ENCODE measurements at places on chromosomes 2 and 18. TPM values are rescaled to one million over a fixed set of nuclear protein-coding genes. Genes with fewer than 3 reads are reported as not detected.

Gene C2orf92
- 16.9 TPM for total RNA-seq

Gene CYP27A1
- not detected for total RNA-seq

DNA sequence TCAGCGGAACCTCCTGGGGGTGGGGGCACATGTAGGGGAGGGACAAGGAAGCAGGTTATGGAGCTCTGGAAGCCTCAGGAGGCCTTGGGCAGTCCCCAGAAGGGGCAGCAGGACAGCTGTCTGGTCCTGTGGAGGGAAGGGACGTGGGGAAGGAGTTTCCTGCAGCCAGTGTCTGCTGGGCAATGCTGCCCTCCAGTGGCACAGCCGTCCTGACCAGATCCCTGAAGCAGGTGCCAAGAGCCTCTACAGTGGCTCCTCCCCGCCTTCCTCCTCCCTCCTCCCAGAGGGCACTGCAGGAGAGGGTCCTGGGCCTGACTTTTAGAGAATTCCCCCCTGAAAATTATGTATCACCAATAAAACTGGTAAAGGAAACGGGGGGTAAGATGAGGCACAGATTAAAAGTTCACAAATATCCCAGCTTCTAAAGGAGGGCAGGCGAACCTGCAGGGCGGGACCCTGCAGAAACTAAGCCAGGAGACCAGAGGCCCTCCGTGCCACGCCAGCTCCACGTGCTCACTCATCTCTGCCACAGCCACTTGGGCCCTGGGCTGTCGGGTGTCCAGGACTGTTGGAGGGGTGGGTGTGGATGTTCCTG is 258.5 kb downstream of the TWIST2 start:
- no peaks in the 10 kb centered on the region for H3K4me1 ChIP-seq
- no peaks in the 10 kb centered on the region for H3K27me3 ChIP-seq
- H3K4me3 ChIP-seq = no peak overlapping the region
- no peak for DNase-seq
- H3K36me3 ChIP-seq = peaks cover 20% of the 10 kb centered on the region
- H3K27ac ChIP-seq = no peak overlapping the region

Gene FOXD4L1
- total RNA-seq = 0.17 TPM

Gene DSC3
- not detected for total RNA-seq

DNA sequence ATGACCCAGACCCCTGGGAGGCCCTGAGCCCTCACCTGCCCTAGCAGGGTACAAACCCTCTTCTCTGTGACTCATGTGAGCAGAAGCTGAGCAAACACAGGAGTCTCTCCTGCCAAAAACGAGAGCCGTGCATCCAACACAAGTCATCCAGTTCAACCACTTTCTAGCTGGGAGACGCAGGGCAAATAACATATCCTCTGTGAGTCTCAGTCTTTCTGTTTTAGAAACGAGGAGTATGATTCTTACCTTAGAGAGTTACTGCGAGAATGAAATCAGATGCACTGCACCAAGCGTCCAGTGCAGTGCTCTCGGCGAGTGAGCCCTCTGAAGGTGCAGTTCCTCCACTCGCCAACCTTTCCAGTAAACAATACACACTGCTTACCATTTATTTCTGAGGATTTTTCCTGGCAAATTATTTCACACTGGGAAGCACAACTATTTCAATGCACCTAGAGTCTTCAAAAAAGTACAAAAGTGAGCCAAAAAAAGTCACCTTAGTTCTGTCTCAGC is 331.8 kb upstream of the MYT1L start:
- DNase-seq = no peak
- no peaks in the 10 kb centered on the region for H3K36me3 ChIP-seq
- H3K27ac ChIP-seq = no peak overlapping the region

Gene DSG1
- not detected for total RNA-seq

- no peaks in the 10 kb centered on the region for H3K4me1 ChIP-seq
- no peak for DNase-seq
- H3K4me3 ChIP-seq = no peak overlapping the region
- no peaks in the 10 kb centered on the region for H3K36me3 ChIP-seq
- no peak overlapping the region for H3K27ac ChIP-seq
Measured at GRCh38 chr2:1907849-1908533, 163.7 kb upstream of the PXDN start.

DNA sequence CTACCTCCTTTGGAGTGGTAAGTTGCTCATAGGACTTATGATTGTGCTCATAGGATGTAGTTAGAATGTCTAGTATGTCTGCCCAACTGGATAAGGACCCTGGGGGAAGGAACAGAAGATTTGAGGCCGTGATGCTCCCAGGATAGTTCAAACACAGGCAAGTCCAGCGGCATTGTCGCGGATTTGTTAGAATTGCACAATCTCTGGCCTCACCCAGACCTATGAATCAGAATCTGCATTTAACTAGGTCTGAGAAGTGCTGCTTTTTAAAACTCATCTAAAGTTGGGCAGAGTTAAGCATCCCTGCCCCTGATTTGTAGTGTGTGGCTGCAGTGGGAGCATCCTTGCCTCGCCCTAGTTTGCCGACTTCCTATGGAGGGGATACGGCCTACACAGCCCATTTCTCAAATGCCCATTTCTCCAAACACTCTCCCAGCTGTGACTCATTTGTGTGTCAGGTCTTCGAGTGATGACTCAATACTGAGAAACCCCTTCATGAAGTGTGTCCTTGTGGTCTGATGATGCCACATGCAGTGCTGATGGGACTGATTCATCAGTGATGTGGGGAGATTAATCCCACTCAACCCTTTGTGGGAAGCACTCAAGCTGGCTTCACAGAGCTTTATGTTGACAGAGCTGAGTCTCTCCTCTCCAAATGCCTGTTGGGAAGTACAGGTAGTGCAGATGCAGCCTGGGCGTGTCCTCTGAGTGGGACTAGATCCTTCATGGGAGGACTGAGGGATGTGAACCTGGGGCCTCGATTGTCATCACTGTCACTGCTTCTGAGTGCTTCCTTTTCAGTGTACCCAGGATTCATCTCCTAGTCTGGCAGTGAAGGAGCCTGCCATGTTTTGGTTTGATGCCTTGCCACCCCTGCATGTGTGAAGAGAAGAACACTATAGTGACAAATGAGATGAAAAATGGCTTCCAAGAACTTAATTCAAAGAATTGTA is 18.7 kb downstream of the SMIM21 start:
- DNase-seq = peak; percentile 59
- no peaks in the 10 kb centered on the region for H3K36me3 ChIP-seq
- H3K27ac ChIP-seq = peak overlapping the region; percentile 3
- H3K27me3 ChIP-seq = peaks cover 12% of the 10 kb centered on the region
- peaks cover 7% of the 10 kb centered on the region for H3K4me1 ChIP-seq

DNA sequence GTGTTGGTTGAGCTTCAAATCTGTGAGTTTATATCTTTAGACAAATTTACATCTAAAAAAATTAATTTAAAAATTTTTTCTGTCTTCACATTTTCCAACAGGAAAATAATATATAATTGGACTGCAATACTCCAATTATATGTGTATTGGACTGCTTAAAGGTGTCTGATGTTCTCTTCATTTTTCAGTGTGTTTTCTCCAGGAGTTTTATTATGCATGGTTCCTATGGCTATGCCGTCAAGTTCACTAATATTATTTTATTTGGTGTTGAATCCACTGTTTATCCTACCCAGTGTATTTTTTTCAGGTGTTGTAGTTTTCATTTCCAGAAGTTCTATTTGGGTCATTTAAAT is 62.1 kb upstream of the CTLA4 start:
- H3K36me3 ChIP-seq = peaks cover 14% of the 10 kb centered on the region
- no peak overlapping the region for H3K4me3 ChIP-seq
- no peak for DNase-seq
- no peaks in the 10 kb centered on the region for H3K27me3 ChIP-seq

DNA sequence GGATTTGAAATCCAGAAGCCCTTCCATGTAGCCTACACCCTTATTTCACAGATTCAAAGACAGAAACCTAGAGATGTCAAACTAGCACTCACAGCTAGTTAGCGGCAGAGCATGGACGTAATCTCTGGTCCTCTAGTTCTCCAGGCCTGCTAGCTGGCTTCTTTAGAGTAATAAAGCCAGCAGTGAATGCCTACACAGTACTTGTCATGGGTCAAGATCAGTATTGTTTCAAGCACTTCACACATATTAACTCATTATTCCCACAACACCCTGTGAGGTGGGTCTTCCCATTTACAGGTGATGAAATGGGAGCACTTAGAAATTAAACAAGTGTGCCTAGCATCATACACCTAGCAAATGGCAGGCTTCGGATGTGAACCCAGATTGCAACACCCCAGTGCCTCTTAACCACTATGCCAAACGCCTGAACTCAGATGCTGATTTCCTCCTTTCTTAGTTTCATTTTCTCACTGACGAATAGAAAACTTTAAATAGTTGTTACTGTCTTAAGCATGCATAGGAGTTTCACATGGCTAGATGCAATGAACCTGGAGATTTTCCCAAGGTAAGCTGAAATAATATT is 14.5 kb upstream of the ZBTB14 start:
- H3K36me3 ChIP-seq = no peaks in the 10 kb centered on the region
- H3K27me3 ChIP-seq = peaks cover 1% of the 10 kb centered on the region
- H3K4me3 ChIP-seq = peak overlapping the region; percentile 69
- peak overlapping the region; percentile 6 for H3K27ac ChIP-seq
- H3K4me1 ChIP-seq = peaks cover 12% of the 10 kb centered on the region

DNA sequence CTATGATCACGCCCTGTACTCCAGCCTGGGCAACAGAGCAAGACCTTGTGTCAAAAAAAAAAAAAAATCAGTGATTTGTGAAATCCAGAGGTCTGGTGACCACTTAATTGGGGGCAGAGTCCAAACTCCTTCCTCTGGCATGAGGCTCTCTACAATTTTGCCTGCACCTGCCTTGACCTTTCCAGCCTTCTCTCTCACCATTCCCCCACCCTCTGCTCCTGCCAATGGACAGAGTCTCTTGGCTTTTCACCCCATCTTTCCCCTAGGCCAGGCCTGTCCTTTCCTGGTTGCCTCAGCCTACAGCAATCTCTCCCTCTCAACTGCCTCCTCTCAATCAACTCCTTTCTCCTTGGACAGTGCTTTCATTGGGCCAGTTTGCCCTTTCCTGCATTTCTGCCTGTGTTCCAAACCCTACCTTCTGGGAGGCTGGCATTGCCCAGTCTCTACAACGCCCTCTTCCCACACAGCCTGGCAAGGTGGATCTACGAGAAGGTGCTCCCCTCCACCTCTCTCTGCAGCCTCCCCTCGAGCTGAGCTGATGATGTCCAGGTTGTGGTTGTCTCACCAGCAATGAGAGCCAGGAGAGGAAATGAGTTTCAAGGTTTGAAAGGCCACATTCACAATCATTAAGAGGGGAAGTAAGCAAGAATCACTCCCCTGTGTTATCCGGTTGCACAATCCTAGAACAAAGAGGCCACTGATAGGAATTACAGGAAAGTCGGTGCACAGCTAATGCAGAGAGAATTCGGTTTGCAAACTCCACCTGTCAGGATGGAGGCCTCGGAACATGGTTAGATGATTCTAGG is 39.5 kb upstream of the NPAS2 start:
- H3K36me3 ChIP-seq = no peaks in the 10 kb centered on the region
- no peak overlapping the region for H3K27ac ChIP-seq
- no peaks in the 10 kb centered on the region for H3K4me1 ChIP-seq
- DNase-seq = no peak

GRCh38 chr2:11228692-11229091 is 73.4 kb downstream of the SLC66A3 start:
- DNase-seq = no peak
- H3K27ac ChIP-seq = no peak overlapping the region
- H3K4me3 ChIP-seq = no peak overlapping the region
- H3K27me3 ChIP-seq = no peaks in the 10 kb centered on the region
- peaks cover 8% of the 10 kb centered on the region for H3K36me3 ChIP-seq

Gene APCDD1
- not detected for total RNA-seq

- no peak overlapping the region for H3K27ac ChIP-seq
- peaks cover 8% of the 10 kb centered on the region for H3K27me3 ChIP-seq
- no peak overlapping the region for H3K4me3 ChIP-seq
Measured at GRCh38 chr2:106233350-106233706, 39.2 kb upstream of the UXS1 start.

GRCh38 chr2:234963773-234964615 is 12.2 kb downstream of the SH3BP4 start:
- no peak overlapping the region for H3K4me3 ChIP-seq
- no peak for DNase-seq
- no peaks in the 10 kb centered on the region for H3K27me3 ChIP-seq
- H3K36me3 ChIP-seq = no peaks in the 10 kb centered on the region
- H3K27ac ChIP-seq = no peak overlapping the region
- no peaks in the 10 kb centered on the region for H3K4me1 ChIP-seq

DNA sequence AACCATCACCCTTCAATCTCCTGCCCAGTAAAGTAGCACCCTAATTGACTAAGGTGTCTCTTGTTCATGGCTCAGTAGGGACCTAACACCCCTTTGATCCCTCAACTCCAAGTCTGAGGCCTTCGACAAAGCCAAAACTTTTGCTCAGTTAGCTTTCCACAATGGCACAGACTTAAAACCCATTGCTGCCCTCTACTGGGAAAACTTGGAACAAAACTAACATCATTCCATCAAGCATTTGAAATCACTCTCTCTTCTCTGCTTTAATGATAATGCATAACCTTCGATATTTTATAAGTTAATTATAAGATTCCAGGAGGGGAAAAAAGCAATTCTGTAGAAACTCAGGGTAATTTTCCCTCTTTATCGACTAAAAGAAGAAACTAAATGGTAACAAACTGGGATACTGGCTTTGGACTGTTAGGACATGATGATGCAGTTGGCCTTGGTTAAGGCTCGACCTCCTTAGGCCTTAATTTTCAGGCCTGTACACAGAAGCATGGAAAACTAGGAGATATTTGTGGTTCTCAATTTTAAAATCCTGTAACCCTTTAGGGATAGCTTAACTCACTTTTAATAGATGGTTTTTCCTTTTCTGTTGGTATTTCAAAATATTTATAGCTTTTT is 127.8 kb downstream of the STK39 start:
- peaks cover 13% of the 10 kb centered on the region for H3K36me3 ChIP-seq
- H3K27ac ChIP-seq = no peak overlapping the region
- H3K27me3 ChIP-seq = no peaks in the 10 kb centered on the region
- H3K4me1 ChIP-seq = no peaks in the 10 kb centered on the region

Gene CTLA4
- 104 TPM for total RNA-seq

DNA sequence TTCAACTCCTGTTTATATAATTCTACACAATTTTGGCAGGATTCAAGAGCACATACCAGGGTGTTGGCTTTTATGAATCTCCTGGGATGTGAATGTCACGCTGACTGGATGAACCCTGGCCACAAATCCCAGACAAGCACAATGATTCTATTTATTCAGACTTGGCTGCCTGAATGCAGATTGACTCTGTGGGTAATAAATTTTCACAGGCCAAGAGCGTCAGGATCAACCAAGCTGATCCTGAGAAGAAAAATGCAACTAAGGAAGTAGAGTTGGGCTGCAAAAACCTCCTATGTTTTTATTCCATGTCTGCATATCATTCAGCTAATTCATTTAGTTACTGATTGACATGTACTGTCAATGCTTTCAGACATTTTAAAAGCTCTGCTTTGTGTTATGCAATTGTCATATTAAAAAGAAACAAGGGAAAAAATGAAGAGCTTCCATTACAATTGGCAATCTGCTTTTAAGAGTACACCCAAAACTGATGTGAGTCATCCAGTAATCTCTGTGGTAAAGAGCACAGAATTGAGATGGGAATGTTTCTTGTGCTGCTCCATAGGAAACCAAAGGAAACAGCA is 173.0 kb upstream of the REV1 start:
- H3K36me3 ChIP-seq = no peaks in the 10 kb centered on the region
- DNase-seq = no peak
- H3K4me1 ChIP-seq = no peaks in the 10 kb centered on the region
- no peaks in the 10 kb centered on the region for H3K27me3 ChIP-seq
- no peak overlapping the region for H3K27ac ChIP-seq

GRCh38 chr2:44771522-44771921 is 170.0 kb upstream of the SIX3 start:
- no peaks in the 10 kb centered on the region for H3K36me3 ChIP-seq
- H3K4me3 ChIP-seq = no peak overlapping the region
- peaks cover 3% of the 10 kb centered on the region for H3K4me1 ChIP-seq
- DNase-seq = no peak

Gene SERPINB11
- total RNA-seq = not detected

Gene LYG1
- total RNA-seq = 2.1 TPM

GRCh38 chr2:177478029-177478428 is 85.5 kb downstream of the AGPS start:
- peaks cover 54% of the 10 kb centered on the region for H3K36me3 ChIP-seq
- no peaks in the 10 kb centered on the region for H3K27me3 ChIP-seq
- H3K4me3 ChIP-seq = no peak overlapping the region
- H3K4me1 ChIP-seq = peaks cover 4% of the 10 kb centered on the region

All from activated CD4-positive, alpha-beta T cell treated with anti-CD3 and anti-CD28 coated beads, Interleukin-2, amount 10 ng/mL, durations not matched to agents 24 days and 14 days (primary cell).